Activated gamma-delta T cell treated with Interleukin-2 at 50 U/mL for 16 hours (primary cell): ENCODE measurements at places on chromosomes 7 and 10.

DNA sequence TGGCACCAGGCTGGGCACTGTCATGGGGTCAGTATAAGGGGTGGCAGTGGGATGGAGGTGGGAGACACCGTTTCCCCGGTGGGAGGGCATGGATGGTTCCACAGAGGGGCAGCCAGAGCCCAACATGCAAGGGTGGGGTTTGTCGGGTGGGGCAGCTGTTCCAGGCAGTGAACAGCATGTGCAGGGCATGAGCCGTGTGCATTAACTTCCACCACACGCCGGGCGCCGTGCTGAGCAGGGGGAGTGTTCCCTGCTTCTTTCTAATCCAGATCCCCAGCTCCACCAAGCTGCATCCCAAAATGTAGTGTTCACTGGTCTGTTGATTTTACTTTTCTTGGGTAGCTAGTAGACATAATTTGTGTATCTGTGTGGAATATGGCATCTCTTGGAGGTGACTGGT, 29.3 kb downstream of the ADRA2A start:
- no peak for DNase-seq

GRCh38 chr10:3495281-3495680, 289.7 kb downstream of the KLF6 start:
- DNase-seq: no peak

DNA sequence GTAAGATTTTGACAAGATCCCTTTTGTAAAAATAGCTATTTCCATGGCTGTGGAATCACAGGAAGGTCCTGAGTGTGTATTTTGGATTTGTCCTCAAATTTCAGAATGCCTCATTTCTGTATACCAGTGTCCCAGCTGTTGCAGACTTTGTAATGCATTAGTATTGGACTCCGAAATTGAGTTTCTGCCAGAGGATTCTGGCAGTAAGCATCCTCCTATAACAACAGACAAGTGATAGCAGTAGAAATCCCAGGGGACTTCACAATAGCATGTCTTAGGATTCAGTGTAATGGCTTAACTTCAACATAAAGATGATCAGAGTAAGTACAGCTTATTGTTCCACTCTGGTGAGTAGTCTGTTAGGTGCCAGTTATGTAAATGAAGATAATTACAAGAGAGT, 104.6 kb downstream of the FOXP2 start:
- DNase-seq: no peak

DNA sequence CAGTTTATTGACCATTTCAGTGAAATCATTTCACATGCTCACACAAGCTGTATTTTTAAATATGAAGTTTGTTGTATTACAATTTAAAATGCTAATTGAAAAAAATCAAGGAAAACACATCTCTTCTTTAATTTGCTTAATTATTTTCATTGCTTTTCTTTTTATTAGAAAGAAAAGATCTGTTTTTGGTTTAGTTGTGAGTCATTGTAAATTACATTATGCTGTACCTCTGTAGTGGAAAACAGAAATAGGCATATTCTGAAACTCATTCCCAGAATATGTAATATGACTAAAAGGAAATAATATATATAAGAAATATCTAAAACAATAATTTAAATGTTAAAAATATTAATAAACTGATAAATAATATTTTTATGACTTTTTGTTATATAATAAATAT, 161.9 kb downstream of the HGF start:
- no peak for DNase-seq

DNA sequence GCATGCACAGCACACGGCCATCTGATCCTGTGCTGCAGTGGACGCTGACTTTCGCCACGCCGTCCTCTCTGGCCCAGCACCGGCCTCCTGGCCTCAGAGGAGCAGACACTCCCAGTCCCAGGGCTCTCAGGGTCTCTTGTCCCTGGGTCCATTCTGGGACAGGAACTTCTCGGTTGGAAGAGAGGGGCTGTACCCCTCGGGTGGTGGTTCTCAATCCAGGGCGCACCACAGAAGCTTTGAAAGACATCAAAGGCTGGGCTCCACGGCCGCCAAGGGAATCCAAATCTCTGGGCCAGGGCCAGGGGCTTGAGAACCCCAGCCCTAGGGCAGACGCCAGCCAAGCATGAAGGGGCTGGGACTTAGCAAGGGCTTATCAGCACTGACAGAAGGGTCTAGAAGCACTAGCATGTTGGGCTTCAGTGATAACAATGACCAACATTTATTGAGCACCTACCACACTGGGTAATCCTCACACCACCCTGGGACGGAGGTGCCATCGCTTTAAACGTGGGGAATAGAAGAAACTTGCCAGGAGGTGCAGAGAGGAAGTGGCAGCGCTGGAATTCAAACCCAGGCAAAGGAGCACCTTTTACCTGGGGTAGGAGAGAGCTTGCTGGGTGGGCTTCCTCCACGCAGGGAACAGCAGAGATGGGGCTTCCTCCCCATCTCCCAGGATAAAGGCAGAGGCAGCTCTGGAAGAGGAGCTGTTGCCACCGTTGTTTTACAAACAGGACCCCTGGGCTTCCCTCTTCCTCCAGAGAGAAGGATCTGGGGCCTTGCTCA, 1.8 kb upstream of the PYROXD2 start:
- DNase-seq: no peak

DNA sequence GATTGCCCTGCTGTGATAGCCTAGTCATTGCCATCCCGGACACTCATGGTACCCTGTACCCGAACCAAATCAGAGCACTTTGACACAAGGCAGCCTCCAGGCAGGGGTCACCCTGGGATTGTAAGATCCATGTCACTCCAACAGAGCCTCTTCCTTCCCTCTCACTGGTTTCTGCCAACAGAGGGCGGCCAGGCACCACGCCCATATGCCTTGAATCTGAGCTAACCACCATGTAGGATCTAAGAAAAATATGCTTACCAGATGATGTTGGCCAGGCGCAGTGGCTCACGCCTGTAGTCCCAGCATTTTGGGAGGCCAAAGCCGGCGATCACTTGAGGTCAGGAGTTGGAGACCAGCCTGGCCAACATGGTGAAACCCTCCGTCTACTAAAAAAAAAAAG, 389.2 kb upstream of the KLF6 start:
- no peak for DNase-seq

DNA sequence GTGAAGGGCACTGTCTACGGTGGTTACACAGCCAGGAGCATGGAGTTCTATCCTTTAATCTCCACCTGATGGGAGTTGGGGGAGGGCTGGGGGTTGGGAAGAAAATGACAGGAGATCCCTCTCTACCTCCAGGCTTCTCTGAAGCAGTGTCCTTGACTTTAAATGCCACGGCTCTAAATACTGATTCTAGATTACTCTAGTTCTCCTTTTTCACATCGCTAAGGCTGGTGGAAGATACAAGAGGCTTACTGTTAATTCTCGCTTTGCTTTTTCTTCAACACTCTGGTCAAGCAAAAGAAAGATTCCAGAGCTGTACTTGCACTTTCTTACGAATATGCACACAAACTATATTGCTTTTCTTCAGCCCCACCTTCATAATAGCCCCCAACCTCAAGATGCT, 30.5 kb downstream of the ARL3 start:
- DNase-seq: no peak
